ENCODE measurements at places on chromosomes 2 and 18.

DNA sequence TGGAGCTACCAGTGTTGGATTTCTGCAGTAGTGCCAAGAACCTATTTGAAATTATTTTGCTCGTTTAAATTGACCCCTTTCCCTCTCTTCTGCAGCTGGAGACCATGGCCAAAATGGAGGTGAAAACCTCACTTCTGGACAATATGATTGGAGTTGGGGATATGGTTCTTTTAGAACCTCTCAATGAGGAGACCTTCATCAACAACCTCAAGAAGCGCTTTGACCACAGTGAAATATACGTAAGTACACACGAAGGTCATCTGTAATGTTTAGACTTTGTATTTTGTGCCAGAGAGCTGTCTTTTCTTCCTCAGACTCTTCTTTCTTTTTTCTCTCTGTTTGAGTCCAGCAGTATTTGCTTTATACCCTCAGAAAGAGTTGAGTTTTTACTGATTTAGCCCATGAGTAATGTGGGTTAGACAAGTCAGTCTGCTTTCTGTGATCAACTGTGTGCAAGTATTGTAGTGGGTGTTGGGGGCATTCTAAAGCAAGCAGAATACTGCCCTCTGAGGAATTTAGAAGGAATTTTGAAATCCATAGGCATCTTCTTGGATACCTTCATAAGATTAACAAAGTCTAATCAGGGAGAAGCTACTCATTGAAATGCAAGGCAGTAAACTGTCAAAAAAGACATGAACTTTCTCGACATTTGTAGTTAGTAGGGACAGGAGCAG lies 31.7 kb downstream of the MYO1B start:
- no peaks in the 10 kb centered on the region for H3K36me3 ChIP-seq
- no peak for DNase-seq

DNA sequence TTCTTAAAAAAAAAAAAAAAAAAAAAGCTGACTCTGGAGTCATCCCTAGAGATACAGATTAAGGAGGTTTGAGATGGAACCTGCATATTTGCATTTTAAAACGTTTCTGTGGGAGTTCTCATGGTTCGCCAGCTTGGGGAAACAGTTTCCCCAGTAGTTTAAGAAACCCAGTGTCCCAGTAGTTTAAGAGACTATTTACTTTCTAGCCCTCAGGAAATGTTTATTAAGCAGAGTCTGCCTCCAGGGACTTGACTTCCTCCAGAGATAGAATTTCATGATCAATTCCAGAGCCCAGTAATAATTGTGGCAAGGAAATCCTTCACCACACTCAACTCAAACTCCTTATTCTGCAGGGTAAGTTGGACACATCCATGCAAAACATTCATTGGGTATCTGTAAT lies 39.1 kb downstream of the DIPK1C start:
- H3K27me3 ChIP-seq: peaks cover 27% of the 10 kb centered on the region
- no peaks in the 10 kb centered on the region for H3K4me1 ChIP-seq
- no peak for DNase-seq
- no peak overlapping the region for H3K4me3 ChIP-seq
- no peaks in the 10 kb centered on the region for H3K36me3 ChIP-seq

- peaks cover 1% of the 10 kb centered on the region for H3K27me3 ChIP-seq
- no peak for DNase-seq
- peak overlapping the region; percentile 87 for H3K4me3 ChIP-seq
- no peak overlapping the region for H3K27ac ChIP-seq
- H3K4me1 ChIP-seq: peaks cover 19% of the 10 kb centered on the region
Measured at GRCh38 chr2:28568036-28568435, 72.2 kb downstream of the PLB1 start.

- H3K27ac ChIP-seq: no peak overlapping the region
- no peaks in the 10 kb centered on the region for H3K4me1 ChIP-seq
- no peak for DNase-seq
- H3K4me3 ChIP-seq: no peak overlapping the region
Measured at GRCh38 chr2:119473621-119474370, 42.1 kb downstream of the TMEM37 start.

DNA sequence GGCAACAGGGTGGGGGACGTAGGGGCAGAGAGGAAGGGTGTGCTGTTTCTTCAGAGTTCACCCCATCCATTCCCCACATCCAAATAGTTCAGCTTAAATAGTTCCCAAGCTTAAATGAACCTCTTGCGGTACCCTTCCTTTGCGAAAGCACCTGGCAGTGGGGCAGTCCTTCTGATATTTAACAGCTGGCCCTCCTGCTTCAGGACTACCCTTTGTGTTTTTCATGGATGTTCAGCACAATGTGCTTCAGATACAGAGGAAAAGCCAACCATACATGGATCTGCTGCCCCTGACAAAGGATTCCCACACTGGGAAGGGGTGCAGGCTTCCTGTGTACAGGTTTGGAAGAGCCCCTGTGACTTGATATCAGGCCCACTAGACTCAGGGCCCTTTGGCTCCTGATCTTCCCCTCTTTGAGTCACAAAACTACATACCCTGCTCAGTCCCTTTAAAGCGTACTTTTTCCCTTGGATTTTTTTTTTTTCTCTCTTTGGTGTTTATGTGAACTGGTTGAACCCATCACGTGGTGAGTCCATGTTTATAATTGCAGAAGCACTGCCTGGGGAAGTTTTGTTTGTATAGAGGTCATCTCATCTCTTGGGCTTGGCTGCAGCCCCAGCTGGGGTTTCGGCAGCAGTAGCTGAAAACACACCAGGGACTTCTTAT lies 45.3 kb upstream of the IGFBP5 start:
- peaks cover 8% of the 10 kb centered on the region for H3K27me3 ChIP-seq
- H3K4me3 ChIP-seq: no peak overlapping the region

DNA sequence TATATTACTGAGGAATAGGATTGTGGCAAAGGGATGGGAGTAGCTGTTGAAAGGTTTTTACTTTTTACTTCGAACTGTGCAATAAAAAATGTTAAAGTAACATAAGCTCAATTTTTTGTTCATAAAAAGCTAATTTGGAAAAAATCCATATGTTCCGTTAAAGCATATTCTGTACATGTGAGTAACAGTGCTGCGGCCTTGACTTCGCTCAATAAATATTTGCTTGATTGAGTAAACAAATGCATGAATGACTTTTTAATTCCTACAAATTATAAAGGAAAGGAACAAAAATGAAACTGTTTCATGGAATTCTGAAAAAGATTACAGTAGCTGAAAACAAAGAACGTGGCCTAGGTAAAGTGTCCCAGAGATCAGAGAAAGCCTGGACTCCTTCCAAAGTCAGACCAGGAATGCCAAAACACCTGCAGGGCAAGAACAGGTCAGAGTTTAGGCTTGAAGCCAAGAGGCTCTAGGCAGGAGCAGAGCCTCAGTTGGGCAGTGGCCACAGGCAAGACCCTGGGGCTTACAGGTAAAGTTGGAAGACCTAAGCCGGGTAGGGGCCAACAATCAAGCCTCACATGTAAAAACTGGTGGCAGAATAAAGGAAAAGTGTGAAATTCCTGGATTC lies 44.3 kb upstream of the FIGN start:
- H3K36me3 ChIP-seq: no peaks in the 10 kb centered on the region
- H3K27ac ChIP-seq: no peak overlapping the region

DNA sequence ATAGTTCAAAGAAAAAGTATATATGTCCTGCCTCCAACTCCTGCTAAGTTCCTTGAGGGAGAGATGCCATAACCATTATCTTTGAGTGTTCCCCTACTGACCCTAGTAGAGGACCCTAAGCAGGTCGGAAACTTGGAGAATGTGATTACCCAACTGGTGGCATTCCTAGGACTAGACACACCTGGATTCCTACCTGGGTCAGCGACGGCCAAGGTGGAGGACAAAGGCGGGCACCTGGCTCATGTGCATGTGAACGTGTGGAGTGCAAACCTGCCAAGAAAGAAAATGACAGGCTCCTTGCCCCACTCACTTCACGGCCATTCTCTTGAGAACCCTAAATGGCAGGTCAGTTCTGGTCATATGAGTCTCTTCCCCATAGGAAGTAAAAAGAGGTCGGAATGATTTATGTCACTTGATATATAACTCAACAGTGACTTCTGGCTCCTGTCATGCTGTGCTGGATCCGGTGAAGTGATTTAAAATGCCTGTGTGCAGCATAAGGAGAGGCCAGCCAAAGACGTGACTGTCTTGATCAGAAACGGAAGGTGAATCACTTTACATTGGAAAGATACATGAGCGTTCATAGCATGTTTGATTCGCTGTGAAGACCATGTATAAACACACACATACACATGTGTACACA lies 371.6 kb downstream of the EIPR1 start:
- H3K4me1 ChIP-seq: no peaks in the 10 kb centered on the region
- no peaks in the 10 kb centered on the region for H3K36me3 ChIP-seq
- H3K27me3 ChIP-seq: peaks cover 3% of the 10 kb centered on the region
- no peak overlapping the region for H3K27ac ChIP-seq
- no peak overlapping the region for H3K4me3 ChIP-seq

DNA sequence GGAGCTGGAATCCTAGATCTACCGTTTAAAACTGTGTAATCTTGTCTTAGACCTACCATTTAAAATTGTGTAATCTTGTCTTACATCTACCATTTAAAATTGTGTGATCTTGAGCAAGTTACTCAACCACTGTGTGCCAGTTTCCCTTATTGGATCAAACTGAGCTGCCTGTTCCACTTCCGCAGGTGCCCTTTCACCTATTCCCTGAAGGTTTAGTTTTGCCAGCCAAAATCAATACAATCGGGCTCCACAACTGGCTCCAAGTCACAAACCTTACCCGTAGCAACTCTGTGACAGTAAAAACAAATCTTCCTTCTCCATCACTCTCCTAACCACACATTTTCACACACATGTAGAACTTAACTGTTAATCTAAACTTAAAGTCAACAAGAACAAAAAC lies 20.1 kb downstream of the DOCK10 start:
- H3K36me3 ChIP-seq: peaks cover 51% of the 10 kb centered on the region
- no peak overlapping the region for H3K4me3 ChIP-seq
- no peaks in the 10 kb centered on the region for H3K27me3 ChIP-seq

DNA sequence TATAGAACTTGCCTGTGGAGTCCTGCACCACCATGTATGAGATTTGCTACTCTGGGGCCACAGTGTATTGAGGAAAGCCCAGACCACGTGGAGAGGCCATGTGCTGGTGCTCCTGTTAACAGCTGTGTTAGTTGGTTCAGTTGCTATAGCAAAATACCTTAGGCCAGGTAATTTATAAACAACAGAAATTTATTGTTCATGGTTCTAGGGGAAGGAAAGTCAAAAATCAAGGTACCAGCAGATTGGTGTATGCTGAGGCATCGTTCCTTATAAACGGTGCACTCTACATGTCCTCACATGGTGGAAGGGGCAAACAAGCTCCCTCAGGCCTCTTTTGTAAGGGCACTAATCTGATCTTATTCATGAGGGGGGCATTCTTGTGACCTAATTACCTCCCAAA lies 272.3 kb upstream of the FBXO11 start:
- H3K4me3 ChIP-seq: no peak overlapping the region
- DNase-seq: no peak
- no peaks in the 10 kb centered on the region for H3K4me1 ChIP-seq

- DNase-seq: no peak
- H3K36me3 ChIP-seq: no peaks in the 10 kb centered on the region
- H3K4me3 ChIP-seq: no peak overlapping the region
- no peaks in the 10 kb centered on the region for H3K27me3 ChIP-seq
- no peak overlapping the region for H3K27ac ChIP-seq
Measured at GRCh38 chr2:83971547-83971946, 487.5 kb downstream of the SUCLG1 start.

DNA sequence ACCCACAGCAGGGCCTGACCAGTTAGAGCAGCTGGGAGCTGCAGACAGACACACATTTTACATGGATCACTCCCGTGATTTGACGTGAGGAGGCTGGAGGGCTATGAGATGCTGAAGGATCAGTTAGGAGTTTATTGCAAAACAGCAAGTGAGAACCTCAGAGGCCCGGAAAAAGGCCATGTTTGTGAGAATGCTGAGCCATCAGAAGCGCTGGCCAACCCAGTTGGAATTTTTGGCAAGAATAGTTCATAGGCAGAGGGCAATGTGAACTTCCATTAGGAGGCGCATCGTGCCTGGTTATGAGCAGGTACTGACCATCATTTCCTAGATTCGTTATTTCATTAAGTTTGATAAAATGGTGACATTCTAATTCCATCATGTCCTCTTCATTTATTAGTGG lies 23.3 kb upstream of the LMAN1 start:
- DNase-seq: no peak
- H3K36me3 ChIP-seq: no peaks in the 10 kb centered on the region
- H3K4me1 ChIP-seq: peaks cover 8% of the 10 kb centered on the region
- no peak overlapping the region for H3K4me3 ChIP-seq
- peaks cover 10% of the 10 kb centered on the region for H3K27me3 ChIP-seq

DNA sequence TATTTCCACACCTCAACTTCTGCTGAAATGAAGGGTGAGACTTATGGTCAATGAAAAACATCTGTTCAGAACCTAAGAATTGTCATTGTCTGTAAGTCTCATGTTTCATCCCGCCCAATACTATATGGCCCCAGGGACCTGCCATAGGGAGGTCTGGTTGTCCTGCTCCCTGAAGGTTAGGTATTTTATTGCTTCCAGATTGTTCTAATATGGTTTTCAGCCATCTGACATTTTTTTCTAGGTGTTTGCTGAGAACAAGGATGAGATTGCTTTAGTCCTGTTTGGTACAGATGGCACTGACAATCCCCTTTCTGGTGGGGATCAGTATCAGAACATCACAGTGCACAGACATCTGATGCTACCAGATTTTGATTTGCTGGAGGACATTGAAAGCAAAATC lies 7.3 kb downstream of the XRCC5 start:
- peaks cover 96% of the 10 kb centered on the region for H3K36me3 ChIP-seq
- peak overlapping the region; percentile 54 for H3K4me3 ChIP-seq
- H3K27me3 ChIP-seq: no peaks in the 10 kb centered on the region
- peak overlapping the region; percentile 66 for H3K27ac ChIP-seq
- no peak for DNase-seq
- H3K4me1 ChIP-seq: peaks cover 73% of the 10 kb centered on the region

DNA sequence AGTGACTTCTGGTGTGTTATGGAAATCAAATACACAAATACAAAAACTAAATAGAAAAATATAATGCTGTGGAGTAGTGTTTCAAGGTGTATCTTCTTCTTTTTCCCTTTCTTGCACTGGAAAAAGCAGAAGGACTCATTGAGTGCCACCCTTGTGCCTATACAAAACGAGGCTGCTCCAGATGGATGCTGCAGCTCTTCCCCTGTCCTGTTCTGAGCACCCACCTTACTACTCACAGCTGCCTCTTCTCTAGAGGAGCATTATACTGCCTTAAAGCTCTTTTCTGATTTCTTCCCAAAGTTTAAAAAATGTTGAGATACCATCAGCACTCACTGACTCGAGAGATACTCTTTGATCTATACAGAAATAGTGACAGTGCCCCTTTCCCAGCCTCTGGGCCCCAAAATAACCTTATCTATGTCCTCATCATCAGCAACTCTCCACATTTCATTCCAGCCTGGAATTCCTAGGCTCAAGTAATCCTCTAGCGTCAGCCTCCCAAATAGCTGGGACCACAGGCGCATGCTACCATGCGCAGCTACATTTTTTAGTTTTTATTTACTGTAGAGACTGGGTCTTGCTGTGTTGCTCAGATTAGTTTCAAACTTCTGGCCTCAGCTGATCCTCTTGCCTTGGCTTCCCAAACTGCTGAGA lies 1356.1 kb upstream of the NRXN1 start:
- no peak overlapping the region for H3K27ac ChIP-seq
- H3K4me1 ChIP-seq: no peaks in the 10 kb centered on the region
- no peaks in the 10 kb centered on the region for H3K27me3 ChIP-seq

GRCh38 chr18:48167897-48168253 lies 237.4 kb upstream of the SMAD2 start:
- no peak overlapping the region for H3K27ac ChIP-seq
- no peaks in the 10 kb centered on the region for H3K36me3 ChIP-seq
- no peak overlapping the region for H3K4me3 ChIP-seq
- DNase-seq: no peak

- H3K4me3 ChIP-seq: no peak overlapping the region
- H3K27me3 ChIP-seq: peaks cover 2% of the 10 kb centered on the region
- H3K27ac ChIP-seq: no peak overlapping the region
- DNase-seq: no peak
- H3K36me3 ChIP-seq: no peaks in the 10 kb centered on the region
Measured at GRCh38 chr18:73677450-73677849, 470.2 kb downstream of the FBXO15 start.

All from activated T-helper 2 cell treated with anti-CD3 and anti-CD28 coated beads, Interferon-gamma antibody, Interleukin-2, Interleukin-4, amounts not matched to agents 10 μg/mL and 5 μg/mL and 100 μg/mL, durations not matched to agents 14 hours and 24 hours and 36 hours (primary cell).